ENCODE measurements at places on chromosomes 6 and 20. TPM values are rescaled to one million over a fixed set of nuclear protein-coding genes. Genes with fewer than 3 reads are reported as not detected.

Gene RAET1E
- total RNA-seq: 0.28 TPM

GRCh38 chr6:106360410-106360988, at the start of gene CRYBG1:
CRYBG1 (plus strand) TSS chr6:106360717; CDS start chr6:106360909, 192 bp downstream.
- peak; percentile 37 for DNase-seq

- DNase-seq: no peak
These were observed 6.8 kb upstream of the SNHG17 start for GRCh38 chr20:38441916-38442315.

- DNase-seq: no peak
These were observed 741.9 kb downstream of the RFPL4B start for GRCh38 chr6:113089056-113089455.

DNA sequence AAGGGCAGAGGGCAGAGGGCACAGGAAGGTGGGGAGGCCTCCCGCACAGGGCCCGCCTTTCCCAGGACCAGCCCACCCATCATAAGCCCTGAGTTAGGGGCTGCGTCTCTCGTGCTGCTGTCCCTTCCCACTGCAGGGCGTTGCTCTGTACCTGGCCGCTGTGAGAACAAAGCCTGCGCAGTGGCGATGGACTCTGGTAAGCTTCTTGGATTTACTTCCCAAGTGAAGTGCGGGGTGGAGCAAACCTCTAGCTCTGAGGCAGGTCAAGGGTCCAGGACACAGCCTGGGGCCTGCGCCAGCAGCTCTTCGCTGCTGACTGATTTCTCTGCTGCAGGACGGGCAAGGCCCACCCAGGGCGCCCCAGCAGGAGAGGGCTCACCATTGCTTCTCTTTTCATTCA, 23.9 kb downstream of the INSM1 start:
- no peak for DNase-seq

DNA sequence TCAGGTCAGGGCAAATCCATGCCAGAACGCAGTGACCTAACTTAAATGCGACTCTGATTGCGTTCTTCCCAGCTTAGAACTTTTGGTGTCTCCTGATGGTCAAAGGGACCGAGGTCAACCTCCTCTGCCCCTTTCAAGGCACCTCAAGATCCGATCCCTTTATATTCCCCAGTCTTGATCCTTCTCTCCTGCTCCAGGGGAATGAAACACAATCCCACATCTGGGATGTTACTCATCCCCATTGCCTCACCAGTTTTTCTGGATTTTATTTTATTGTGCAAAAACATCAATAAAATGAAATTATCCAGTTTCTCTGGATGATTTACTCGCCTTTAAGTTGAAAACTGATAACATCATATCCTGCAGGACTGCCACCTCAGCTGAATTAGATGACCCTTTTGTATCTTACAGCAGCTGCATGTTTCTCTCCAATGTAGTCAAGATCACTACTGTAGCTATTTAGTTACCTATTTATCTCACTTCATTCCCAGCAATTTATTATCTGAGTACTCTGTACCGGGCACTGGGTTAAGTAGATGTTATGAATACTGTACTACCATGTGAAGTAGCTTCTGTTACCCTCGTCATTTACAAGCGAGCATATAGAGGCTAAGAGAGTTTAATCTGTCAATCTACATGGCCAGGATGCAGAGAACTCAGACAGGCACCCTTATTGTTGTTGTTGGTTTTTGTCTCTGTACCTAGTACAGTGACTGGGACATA, 44.0 kb downstream of the IRAK1BP1 start:
- DNase-seq: no peak

GRCh38 chr6:167860550-167861226, 34.0 kb downstream of the AFDN start:
- no peak for DNase-seq

- DNase-seq: no peak
These were observed 54.3 kb upstream of the RNF146 start for GRCh38 chr6:127212376-127212775.

DNA sequence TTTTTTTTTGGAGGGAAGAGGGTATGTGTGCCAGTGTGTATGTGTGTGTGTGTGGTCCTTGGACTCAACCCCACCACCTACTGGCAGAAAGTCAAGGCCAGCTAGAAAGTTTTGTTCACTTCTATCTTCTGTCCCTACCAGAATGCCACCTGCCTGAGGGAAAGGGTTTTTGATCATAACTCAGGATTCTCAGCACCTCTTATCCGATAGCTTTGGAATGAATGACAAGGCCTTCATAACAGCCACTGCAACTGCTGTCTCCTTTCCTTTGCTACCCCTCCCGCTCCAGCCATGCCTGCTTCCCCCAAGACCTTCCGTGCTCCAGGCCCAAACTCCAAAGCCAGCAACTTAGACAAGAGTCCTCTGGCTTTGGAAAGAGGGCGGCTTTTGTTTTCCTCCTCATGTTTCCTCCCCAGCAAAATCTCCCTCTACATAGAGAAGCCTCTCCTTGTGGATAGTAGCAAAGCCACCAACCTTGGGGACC, 18.7 kb downstream of the BTN3A1 start:
- peak; percentile 76 for DNase-seq
